Frontal cortex (tissue), 4 donors: ENCODE measurements at places on chromosomes 4 and X. TPM values are rescaled to one million over a fixed set of nuclear protein-coding genes. Genes with fewer than 3 reads are reported as not detected.

ZNF630 gene
- 8.6 TPM for total RNA-seq

SPATA4 gene
- 0.82 TPM for total RNA-seq

MTMR8 gene
- 4.5 TPM for total RNA-seq

DNA sequence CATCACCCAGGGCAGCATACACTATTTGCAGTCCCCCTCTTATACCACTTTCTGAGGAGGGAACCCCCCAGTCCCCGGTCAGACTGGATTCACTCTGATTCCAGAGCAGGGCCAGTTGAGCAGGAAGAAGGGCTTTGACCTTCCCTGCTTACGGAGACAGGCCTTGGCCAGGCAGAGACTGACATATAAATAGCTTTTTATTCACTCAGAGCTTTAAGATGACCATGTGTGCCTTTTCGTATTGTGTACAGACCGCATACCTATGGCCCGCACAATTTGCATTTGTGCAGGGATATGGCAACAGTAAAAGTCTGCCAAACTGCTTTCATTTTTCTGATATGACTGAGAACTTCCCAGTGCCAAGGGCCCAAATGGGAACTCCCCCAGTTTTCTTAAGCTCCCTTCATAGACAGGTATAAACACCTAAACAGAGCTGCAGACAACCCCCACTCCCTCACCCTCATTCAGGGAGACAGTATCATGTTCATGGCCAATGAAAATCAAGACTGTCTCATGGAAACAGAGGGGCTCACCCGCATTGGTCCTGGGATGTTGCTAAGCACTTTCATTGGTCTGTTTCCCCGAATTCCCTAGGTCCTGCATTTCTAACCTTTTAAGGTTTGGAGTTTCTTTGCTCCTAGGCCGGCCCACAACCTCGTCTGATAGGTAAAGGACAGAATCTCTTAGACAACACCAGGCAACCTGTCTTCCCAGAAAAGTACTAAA lies 86.0 kb downstream of the RTL5 start:
- DNase-seq: no peak

GRCh38 chrX:41086627-41086932 lies 1.3 kb downstream of the USP9X start:
- no peak for DNase-seq

- no peak for DNase-seq
Observed at GRCh38 chrX:149871433-149871832, 9.6 kb upstream of the MAGEA8 start.

- no peak for DNase-seq
Observed at GRCh38 chrX:19178402-19178801, 56.1 kb upstream of the ADGRG2 start.

DNA sequence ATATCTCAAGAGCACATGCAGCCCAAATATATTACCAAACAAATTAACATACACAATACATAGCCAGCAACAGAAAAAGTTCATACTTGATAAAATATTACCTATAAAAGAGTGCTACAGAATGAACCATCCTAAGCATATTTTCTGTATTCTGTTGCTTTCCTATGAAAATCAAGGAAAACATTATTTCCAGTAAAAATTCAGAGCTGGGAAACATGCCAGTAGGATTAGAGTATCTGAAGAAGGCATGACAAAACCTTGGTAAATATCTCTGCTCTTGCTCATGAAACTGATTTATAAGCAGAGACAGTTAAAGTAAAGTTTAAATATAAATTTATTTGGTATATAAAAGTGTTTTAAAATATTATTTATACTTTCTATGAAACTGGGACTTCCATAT lies 599.7 kb downstream of the ARAP2 start:
- DNase-seq: no peak
